HEK293T (cell line): ENCODE measurements at places on chromosomes 2 and 18.

GRCh38 chr2:215269397-215270117 lies 42.3 kb upstream of the ATIC start:
- peak; percentile 67 for DNase-seq

DNA sequence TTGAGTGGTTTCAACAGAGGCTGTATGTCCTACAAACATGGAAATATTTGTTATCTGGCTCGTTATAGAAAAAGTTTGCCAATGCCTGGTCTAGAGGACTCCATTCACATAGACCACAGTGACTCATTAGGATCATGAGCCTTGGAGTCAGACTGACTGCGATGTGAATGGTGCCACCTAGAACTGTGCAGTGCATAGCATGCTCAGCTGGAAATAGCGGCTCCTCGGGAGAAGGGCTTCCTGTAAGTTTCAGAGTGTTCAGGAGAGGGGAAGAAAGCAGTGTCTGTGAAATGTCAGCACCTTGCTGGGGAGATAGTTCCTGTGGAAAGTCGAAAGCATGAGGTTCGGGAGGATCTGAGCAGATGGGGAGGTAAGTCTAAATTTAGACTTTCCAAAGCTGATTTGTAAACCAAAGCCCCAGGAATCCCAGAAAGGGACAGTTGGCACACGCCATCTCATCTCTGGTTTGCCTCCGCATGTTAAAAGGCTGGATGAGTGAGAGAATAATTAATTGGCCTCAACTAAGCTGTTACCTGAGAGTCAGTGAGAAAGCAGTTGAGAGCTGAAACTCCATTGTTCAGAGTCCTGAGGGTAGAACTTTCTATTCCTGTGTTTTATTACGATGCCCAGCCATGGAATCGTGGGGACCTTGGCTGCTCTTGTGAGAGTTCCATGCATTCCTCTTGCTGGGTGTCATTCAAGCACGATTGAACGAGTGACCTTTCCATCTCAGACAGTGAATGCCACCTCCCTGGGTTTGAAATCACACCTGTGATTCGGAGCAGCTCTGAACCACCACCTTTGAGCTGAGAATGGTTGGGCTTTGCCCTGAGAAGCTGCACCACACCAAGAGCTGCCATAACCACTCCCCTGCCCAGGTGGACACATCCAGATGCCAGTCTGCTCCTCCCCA lies 99.5 kb downstream of the MAPK4 start:
- no peak for DNase-seq

- no peak for DNase-seq
These were observed 160.6 kb upstream of the SMAD7 start for GRCh38 chr18:49111191-49111988.

GRCh38 chr2:219054956-219055903 lies 5.5 kb downstream of the IHH start:
- no peak for DNase-seq

- DNase-seq: no peak
These were observed 293.0 kb upstream of the SPHKAP start for GRCh38 chr2:228474466-228474865.

GRCh38 chr2:15826273-15826717 lies 114.1 kb upstream of the MYCN start:
- DNase-seq: no peak

- no peak for DNase-seq
These were observed 5.8 kb upstream of the SRBD1 start for GRCh38 chr2:45616658-45617411.

- DNase-seq: no peak
These were observed 92.5 kb downstream of the EML4 start for GRCh38 chr2:42261518-42262195.

GRCh38 chr2:214671319-214671885 lies 138.1 kb downstream of the BARD1 start:
- no peak for DNase-seq

DNA sequence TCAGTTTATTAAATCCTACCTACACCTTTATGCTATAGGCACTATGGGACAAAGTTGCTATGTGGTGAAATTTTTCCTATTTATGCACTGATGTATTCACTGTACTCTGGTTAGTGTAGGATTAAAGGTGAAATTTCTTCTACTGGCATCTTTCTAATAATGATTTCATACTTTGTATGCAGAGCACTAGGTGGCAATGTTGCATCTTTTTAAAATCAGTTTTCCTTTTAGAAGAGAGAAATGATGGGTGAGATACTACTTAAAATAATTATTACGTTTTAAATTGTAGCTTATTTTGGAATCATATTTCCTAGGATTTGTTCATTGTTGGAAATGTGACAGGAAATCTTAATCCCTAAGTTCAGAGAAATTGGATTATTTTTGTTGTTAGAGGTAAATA lies 150.9 kb downstream of the CD8B2 start:
- no peak for DNase-seq

DNA sequence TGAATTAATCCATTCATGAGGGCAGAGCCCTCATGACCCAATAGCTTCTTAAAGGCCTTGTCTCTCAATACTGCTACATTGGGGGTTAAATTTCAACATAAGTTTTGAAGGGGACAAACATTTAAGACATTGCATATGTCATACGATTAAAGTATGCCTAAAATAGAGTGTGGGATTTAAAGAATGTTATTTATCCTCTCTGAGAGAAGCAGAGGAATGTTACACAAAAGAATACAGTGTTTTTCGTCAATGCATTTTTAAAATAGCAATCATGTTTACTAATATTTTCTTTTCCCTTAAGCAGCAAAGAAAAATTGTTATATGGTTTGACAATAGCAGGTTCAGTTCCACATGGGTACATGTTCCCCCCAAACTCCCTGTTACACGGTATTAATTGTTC lies 363.1 kb downstream of the NUP35 start:
- no peak for DNase-seq

DNA sequence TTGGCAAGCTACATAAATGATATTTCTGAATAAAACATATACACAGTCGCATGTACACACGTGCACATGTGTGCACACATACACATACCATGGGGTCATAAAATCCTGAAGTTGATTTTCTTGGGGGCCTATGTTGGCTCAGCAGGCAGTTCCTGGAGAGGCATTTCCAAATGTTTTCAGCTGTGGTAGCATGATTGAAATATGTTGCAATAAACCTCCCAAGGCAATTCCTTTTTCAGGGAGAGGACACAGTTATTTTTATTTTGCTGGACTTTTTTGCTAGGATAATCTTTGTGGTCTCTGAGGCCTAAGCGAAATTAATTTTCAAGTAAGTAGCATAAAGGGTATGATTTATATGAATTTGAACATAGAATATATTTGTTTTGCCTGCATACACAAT lies 126.7 kb upstream of the LTBP1 start:
- DNase-seq: no peak

GRCh38 chr18:67846422-67847098 lies 330.0 kb upstream of the DSEL start:
- DNase-seq: no peak

- no peak for DNase-seq
These were observed 77.4 kb upstream of the PPP1CB start for GRCh38 chr2:28674062-28674712.

GRCh38 chr2:240786871-240787311 lies 33.1 kb downstream of the KIF1A start:
- no peak for DNase-seq

DNA sequence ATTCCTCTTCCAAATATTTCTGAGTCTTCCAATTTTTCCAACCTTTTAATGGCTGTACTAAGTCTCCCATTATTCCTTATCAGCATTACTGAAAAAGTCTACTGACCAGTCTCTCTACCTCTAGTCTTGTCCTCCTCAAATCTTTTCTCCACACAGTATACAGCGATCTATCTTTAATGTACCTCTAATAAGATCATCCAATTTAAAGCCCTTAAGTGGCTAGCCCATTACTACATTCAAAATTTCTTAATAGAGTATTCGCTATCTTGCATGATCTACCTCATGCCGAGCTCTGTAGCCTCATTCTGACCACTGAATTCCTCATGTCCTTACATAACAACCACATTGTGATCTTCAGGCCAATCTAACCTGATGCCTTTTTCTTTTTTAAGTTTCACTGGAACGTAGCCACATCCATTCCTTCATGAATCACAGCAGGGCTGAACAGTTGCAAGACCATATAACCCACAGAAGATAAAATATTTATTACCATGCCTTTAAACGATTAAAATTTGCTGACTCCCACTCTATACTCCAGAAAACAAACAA lies 57.9 kb downstream of the SLC66A3 start:
- DNase-seq: no peak
